Activated T-cell treated with anti-CD3 and anti-CD28 coated beads, Interleukin-2, amount 50 U/mL, for 72 hours (primary cell): ENCODE measurements at places on chromosomes 6 and 20. TPM values are rescaled to one million over a fixed set of nuclear protein-coding genes. Genes with fewer than 3 reads are reported as not detected.

MACROD2 gene
- total RNA-seq: not detected

CALHM6 gene
- 5.3 TPM for total RNA-seq

KIF6 gene
- 0.46 TPM for total RNA-seq

DNA sequence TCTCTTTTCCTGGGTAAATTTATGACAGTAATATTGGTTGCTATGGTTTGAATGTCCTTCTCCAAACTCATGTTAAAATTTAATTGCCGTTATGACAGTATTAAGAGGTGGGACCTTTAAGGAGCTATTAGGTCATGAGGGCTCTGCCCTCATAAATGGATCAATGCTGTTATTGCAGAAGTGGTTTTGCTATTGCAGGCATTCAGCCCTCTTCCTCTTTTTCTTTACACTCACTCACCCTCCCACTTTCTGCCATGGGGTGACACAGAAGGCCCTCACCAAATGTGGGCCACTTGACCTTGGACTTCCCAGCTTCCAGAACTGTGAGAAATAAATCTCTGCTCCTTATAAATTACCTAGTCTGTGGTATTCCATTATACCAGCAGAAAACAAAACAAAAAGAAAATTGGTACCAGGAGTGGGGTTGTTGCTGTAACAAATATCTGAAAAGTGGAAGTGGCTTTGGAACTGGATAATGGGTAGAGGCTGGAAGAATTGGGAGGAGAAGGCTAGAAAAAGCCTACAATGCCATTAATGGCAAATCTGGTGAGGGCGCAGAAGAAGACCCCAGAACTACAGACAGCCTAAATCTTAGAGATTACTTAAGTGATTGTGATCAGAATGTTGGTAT, 24.8 kb upstream of the IGF2R start:
- no peak for DNase-seq

DNA sequence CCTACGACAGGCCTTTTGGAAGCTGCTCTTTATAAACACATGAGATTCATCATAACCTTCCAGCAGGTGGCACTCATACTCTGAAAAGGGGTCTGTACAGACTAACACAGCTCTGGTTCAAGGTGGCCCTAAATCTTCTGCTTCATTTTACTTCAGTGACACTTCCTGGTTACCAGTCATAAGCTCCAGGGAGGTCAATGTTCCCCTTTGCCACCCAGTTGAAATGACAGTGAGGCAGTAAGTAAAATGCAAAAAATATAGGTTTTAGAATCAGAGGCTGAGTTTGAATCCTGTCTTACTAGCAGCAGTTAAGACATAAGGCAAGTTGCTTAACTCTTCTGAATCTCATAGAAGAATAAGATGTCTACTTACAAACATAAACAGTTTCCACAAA, 132.8 kb downstream of the CDK19 start:
- DNase-seq: peak; percentile 73
